ENCODE measurements at places on chromosomes 7 and 10. TPM values are rescaled to one million over a fixed set of nuclear protein-coding genes. Genes with fewer than 3 reads are reported as not detected.

GRCh38 chr10:25707976-25708671 lies 225.9 kb upstream of the MYO3A start:
- DNase-seq: no peak

DNA sequence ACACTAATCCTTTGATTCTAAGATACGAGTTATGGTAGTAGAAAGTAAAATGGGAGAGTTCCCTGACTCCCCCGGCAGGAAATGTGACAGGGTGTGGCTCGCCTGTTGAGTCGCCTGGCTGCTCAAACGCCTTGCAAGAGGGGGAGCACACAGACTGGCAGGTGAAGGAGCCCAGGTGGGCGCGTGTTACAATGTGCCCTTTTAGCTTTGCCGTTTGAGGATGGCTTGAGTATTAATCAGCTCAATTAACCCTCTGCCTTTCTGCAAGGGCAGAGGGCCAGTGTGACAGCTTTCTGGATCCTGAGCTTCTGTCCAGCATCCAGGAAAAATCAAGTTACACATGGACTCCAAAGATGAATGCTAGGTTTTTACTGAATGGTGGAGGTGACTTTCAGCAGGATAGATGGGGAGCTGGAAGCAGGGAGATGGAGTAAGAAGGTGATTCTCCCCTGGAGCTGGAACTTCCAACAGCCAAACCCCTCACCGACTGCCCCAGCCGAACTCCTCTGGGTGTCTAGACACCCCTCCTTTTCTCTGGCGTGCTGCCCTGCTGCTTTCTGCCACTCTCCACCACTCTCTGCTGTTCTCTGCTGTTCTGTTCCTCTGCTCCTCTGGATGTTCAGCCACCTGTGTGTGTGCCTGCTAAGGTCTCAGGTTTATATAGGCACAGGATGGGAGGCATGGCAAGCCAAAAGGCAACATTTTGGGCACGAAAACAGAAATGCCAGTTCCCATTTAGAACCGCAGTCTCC lies 548.8 kb upstream of the KCND2 start:
- DNase-seq: no peak

GRCh38 chr10:4243651-4244050 lies 458.6 kb upstream of the KLF6 start:
- no peak for DNase-seq

BTAF1 gene
- 38.0 TPM for total RNA-seq

NRCAM gene
- under 0.01 TPM for total RNA-seq

DNA sequence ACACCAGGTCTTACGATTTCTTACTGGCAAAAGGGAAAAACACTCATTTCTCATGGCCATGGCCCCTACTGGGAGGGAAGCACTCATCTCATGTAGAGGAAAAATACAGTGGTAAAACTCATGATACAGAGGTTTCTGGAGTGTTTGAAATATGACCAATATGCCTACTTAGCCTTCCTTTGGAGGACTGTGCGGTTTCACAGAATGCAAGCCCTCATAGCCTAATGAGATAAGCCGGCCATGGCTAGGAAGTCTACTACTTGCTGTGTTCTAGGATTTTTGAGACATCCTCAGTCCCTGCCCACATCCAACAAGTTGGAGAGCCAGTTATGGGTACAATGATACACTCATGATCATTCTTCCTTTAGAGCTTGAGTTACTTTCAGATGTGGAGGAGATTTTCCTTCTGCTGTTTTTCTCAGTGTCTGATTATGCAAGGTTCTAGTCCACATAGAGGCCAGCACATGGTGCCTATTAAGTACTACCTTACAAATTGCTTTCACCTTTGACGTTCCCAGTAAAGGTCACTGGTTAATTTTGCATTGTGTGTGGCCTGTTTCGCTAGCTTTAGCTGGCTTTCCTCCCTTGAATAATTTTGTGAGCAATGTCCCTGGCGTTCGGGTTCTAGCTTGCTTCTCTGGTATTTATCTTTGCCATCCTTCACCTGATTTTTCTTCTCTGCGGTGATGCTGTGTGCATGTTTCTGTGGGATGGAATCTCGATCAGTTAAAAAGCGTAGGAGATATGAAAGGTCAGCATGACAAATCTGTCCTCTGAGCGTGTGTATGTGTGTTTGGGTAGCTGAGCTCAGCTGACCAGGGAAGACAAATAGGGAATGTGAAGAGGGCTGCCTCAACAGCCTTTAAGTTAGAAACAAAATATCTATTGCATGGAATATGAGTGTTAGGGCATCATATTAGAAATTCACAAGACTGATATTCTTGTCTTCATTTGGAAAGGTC lies 295.4 kb downstream of the LRMDA start:
- no peak for DNase-seq

DNA sequence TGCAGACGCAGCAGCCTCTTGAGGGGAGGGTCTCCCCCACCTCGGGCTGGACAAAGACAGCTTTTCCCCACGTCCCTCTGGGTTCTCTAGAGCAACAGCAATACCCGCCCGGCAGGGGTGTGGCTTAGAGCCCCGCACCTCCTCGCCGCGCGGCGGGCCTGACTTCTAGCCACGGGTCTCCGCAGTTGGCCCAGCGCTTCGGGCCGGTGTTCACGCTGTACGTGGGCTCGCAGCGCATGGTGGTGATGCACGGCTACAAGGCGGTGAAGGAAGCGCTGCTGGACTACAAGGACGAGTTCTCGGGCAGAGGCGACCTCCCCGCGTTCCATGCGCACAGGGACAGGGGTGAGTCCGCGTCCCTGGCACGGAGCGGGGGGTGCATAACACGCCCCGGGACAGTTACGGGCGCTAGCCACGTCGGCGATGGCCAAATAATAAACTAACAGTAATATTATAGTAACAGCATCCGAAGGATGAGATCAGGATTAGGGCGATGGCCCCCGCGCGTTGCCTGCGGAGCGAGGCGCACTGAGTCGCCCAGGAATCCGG lies 1.2 kb downstream of the CYP2E1 start:
- DNase-seq: no peak

CRHR2 gene
- not detected for total RNA-seq

Measured in hematopoietic multipotent progenitor cell (in vitro differentiated cells).